ENCODE measurements at places on chromosomes 1 and 21.
A peak's percentile ranks its signal among the peaks of the same experiment; 100 is the strongest.

- no peak for DNase-seq
Observed at GRCh38 chr1:6281511-6282402, 20.9 kb upstream of the GPR153 start.

DNA sequence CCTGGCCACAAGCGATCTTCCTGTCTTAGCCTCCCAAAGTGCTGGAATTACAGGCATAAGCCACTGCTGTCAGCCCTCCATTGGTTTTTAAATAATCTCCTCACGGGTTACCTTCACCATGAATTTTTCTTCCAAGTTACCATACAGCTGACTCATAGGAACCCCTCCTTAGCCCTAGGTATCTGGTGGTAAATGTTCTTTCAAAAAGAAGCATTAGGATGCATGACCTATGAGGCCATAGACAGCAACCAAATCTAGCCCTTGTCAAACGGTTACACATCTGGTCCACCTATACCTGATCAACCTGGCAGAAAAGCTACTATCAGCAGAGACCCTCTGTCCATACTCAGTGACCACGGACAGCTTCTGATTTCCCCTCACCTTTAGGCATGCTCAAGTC lies 12.7 kb upstream of the DEGS1 start:
- DNase-seq, result no peak

- DNase-seq, result no peak
Observed at GRCh38 chr1:5944154-5944842, 47.9 kb downstream of the NPHP4 start.

GRCh38 chr1:53734650-53735211 lies 4.2 kb downstream of the GLIS1 start:
- DNase-seq, result no peak

- DNase-seq, result no peak
Observed at GRCh38 chr1:72281144-72281543, 1.2 kb downstream of the NEGR1 start.

DNA sequence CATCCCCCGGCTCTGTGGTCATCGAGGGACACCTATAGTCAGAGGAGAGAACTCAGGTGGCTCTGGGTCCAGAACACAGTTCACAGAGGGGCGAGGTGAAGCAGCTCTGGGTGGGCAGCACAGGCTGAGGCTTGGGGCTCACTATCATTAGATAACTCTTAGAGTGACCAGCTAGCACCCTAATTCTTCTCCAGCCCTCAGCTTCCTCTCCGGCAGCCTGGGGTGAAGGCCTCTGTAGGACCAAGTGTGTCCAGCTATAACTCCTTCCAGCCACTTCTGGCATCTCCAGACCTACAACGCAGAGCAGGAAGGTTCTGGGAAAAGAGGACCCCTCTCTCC lies 1.4 kb downstream of the ARTN start:
- DNase-seq, result no peak

- no peak for DNase-seq
Observed at GRCh38 chr1:72637593-72637992, 355.3 kb upstream of the NEGR1 start.

GRCh38 chr1:40593449-40594186 lies 62.2 kb downstream of the ZNF684 start:
- DNase-seq, result no peak

GRCh38 chr1:40344597-40344996 lies 27.5 kb upstream of the COL9A2 start:
- no peak for DNase-seq

DNA sequence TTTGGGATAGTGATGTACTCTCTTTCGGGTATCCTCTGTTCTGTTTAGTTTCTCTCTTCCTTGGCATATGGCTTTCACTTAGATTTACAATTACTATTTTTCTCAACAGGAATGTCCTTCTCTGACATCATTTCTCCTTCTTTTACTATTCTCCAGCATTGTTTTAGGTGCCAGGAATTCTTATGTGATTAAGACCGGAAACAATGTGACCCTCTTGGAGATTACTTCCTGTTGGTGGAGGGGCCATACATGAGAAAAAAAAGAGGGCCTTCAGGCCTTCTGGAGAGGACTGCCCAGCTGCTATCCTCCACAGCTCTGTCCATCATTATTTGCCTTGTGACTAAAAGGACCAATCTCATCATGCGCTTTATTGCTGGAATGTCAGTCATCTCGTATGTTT lies 50.4 kb upstream of the ADAMTS5 start:
- DNase-seq, result no peak

DNA sequence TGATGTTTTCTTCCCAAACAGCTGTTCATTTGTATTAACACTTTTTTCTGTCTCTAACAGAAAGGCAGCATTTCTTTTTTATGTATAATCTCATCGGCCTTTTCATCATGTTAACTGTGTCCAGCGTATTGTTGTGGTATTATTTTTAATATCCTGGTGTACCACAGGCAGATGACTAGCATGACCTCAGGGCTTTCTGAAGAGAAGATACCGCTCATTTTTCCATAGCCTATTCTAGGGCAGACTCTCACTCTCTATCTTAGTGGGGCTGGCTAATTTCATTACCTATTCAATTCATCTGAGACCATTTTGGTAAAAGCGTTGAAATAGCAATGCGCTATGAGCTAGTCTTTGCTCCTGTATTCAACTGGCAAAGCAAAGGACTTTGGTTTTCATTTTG lies 209.9 kb downstream of the SDCCAG8 start:
- no peak for DNase-seq

DNA sequence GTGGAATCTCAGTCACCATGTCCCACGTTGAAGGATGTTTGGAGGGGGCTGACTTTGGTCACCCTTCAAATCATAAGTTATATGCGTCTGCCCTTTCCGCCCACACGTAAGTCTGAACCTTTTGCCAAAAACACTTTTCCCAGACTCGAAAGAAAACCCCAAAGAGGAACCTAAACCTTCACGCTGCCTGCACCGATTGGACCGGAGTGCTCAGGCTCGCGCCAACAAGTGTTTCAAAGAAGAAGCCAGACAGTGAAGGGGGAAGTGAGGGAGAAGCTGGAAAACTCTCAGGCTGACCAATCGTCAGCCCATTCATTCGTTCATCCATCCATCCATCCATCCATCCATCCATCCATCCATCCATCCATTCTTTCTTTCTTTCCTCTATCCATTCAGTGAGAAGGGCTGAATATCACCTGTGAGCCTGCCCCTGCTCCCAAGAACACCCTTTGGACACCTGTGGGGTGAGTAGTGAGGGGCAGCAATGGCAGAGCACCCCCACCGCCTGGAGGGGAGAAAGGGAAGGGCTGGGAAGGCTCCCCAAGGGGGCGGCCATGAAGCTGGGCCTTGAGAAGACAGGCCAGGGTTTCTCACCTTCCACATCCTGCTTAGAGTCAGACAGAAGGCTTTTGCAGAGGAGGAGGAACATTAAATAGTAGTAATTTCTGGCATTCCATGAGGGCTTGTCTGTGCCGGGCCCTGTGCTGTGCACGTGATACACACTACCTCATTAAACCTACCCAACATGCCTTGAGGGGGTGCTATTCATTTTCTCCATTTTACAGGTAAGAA lies 27.1 kb upstream of the RUNX3 start:
- DNase-seq, result no peak

- DNase-seq, result peak; percentile 53
Observed at GRCh38 chr1:27332536-27333281, 9.1 kb upstream of the SYTL1 start.

GRCh38 chr1:19640363-19641316 lies 3.5 kb upstream of the NBL1 start:
- DNase-seq, result no peak

- no peak for DNase-seq
Observed at GRCh38 chr21:26920055-26920454, 46.8 kb downstream of the ADAMTS5 start.

DNA sequence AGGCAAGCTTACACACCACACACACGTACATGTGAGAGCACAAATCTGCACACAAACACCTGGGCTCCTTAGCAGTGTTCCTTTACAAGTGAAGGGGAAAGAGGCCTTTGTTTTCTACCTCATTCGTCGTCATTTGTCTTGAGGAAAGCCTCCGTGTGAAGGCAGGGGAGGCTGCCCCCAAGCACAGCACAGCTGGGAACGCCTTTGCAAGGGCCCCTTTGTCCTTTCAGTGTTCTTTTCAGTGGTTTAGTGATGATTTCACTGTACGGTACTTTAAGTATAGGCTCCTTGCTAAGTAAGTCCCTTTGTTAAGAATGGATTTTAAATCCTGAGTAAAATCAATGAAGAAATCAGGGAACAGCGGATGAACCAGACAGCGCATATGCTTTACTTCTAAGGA lies 94.1 kb downstream of the PGBD5 start:
- no peak for DNase-seq

- DNase-seq, result no peak
Observed at GRCh38 chr1:4626560-4627319, 27.7 kb upstream of the AJAP1 start.

DNA sequence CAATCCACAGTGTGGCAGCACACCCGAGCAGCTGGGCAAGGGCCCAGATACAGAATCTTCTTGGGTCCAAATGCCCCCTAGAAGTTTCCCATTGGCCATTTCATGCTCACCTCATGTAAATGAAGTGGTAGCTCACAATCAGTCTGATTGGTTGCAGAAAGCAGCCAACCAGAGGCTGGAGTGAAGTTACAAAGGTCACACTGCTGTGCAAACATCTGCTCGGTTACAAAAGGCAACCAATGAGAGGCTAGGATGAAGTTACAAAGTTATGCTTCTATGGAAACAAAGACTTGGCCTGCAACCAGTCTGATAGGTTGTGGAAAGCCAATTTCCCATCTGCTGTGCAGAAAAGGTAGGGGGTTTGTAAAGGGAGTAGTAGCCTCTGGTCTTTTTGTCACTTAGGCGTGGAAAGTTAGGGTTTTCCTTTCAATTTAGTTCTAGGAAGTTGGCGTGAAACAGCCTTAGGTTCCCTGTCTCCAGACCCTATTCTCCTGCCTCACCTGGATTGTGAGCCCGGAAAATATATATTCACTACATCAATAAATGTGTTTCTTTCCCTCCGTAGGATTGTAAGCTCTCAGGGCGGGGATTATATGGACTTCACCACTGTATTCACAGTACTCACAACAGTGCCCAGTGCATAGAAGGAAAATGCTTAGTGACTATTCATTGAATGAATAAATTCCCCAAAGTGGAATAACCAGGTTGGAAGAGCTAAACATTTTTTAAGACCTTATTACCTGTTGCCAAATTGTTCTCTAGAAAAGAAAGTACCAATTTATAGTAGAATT lies 91.9 kb downstream of the URB2 start:
- DNase-seq, result no peak

DNA sequence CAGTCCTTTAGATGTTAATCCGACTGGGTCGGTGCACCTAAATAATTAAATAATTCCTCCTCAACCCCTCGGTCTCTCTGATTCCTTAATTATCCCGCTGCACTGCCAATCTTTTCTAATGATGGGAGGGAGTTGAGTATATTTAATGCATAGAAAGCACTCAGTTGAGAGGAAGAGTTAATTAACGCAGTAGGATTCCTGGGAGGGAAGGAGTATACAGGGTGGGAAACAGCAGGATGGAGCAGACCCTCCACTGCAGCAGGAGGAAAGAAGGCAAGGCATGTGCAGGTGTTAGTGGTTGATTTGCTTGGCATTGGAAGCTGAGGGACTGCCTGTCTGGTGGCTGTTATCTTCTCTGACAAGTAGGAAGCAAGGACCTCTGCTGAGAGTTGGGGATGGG lies 9.9 kb upstream of the REN start:
- no peak for DNase-seq

GRCh38 chr1:117594261-117594990 lies 11.4 kb upstream of the TENT5C start:
- DNase-seq, result no peak

- no peak for DNase-seq
Observed at GRCh38 chr1:49298304-49298703, 521.6 kb upstream of the BEND5 start.

GRCh38 chr1:111967067-111967690 lies 22.3 kb downstream of the KCND3 start:
- DNase-seq, result no peak

DNA sequence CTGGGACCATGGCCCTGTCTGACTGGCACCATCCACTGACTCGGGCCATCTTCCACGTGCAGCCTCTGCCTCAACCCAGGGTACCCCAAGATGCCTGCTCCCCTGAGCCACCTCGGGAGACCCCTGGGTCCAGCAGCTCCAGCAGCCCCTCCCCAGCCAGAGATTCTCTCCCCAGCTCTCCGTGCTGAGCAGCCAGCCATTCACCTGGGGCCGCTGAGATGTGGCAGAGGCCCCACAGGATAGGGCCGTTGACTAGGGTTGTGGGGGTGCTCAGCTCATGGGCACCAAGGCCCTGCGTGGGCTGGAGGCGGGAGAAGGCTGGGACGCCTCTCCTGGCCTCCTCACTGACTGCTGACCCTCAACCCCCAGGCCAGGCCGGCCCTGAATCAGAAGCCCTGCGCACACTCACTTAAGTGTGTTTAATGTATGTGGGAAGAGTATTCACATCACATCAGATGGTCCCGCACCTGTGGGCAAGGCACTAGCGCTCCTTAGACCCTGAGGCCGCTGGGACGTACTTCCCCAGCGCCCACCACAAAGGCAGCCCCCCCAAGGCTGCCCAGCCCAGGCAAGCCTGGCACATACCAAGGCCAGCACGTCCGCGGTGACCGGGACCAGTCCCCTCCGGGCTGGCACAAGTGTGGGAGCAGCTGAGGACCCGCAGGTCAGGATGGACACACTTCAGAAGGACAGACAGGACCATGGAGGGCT lies 27.8 kb downstream of the SLC19A1 start:
- no peak for DNase-seq

GRCh38 chr21:32567626-32568025 lies 17.7 kb downstream of the TCP10L start:
- DNase-seq, result no peak

- DNase-seq, result no peak
Observed at GRCh38 chr1:41719590-41719989, 199.1 kb downstream of the HIVEP3 start.
